Activated T-helper 1 cell treated with anti-CD3 and anti-CD28 coated beads, Interleukin-12 subunit alpha, Interleukin-12 subunit beta, Interleukin-2, Interleukin-4 antibody, amounts not matched to agents 30 ng/mL and 10 ng/mL and 1 ng/mL, durations not matched to agents 14 hours and 24 hours and 36 hours (primary cell): ENCODE measurements at places on chromosomes 3 and 15. TPM values are rescaled to one million over a fixed set of nuclear protein-coding genes. Genes with fewer than 3 reads are reported as not detected.

DNA sequence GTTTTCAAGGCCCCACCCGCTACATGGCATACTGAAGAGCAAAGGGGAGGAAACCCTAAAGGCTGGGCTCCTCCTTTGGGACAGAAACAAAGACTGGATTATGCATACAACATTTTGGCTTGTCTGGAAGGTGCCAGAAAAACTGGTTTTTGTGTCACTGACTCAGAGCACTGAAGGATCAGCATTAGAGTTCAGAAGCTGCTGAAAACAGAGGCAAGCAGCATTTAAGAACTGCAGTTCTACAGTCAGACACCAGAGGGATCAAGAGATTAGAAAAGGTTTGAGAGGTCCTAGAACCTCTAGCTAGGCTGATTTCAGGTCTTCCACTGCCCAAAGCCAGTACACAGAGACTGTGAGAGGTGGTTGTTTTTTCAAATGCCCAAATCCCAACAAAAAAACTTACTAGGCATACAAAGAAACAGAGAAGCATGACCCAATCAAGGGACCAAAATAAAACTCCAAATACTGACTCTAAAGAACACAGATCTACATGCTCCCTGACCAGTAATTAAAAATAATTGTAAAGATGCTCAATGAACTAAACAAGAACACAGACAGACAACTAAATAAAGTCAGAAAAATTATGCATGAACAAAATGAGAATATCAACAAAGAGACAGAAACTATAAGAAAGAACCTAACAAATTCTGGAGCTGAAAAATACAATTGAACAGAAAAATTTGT is 91.2 kb downstream of the SENP2 start:
- no peak for DNase-seq

The FAM3D gene
- total RNA-seq, result not detected in 2 replicates

- DNase-seq, result no peak
These were observed 8.8 kb upstream of the SH3BP5 start for GRCh38 chr3:15341030-15341726.

DNA sequence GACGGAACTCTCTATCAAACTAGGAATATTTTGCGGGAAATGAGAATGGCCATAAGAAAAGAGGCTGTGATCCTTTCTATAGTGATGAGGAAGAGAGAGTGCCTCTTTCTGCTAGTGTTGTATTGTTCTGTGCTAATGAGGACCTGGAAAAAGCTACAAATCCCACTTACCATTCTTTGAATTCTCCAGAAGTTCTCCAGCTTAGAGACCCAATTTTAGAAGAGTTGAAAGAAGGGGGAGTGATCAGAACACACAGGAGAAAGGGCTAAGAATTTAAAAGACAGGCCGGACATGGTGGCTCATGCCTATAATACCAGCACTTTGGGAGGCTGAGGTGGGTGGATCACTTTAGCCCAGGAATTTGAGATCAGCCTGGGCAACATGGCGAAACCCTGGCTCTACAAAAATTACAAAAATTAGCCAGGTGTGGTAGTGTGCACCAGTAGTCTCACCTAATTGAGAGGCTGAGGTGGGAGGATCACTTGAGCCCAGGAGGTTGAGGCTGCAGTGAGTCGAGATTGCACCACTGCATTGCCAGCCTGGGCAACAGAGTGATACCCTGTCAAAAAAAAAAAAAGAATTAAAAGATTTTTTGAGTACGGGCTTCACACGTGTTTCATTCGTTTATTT is 126.9 kb downstream of the IQCH start:
- DNase-seq, result no peak
